ENCODE measurements at places on chromosomes 16 and 17. TPM values are rescaled to one million over a fixed set of nuclear protein-coding genes. Genes with fewer than 3 reads are reported as not detected.
A peak's percentile ranks its signal among the peaks of the same experiment; 100 is the strongest.

DNA sequence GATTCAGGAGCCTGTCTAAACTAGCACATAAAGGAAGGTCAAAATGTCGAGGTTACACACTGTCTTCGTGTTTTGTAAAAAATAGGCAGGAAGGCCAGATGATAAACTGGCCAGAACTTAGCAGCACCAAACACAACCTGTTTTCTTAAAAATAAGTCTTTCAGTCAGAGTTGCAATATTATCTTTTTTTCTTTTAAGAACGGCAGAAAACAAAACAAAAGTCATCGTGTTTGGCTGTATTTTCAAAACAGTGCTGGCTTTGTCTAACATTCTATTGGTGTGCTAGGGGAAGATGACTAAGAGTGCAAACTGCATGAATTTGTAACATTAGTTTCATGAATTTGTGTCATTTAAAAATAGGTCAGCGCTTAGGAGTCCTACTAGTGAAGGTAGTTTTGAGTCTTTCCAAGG lies 5.3 kb downstream of the MAF start:
- no peak for DNase-seq

GRCh38 chr17:78993241-78993956 lies 13.7 kb upstream of the LGALS3BP start:
- peak; percentile 81 for DNase-seq

- DNase-seq = peak; percentile 88
These were observed 1.8 kb downstream of the HSD17B1 start for GRCh38 chr17:42554250-42555121.

DNA sequence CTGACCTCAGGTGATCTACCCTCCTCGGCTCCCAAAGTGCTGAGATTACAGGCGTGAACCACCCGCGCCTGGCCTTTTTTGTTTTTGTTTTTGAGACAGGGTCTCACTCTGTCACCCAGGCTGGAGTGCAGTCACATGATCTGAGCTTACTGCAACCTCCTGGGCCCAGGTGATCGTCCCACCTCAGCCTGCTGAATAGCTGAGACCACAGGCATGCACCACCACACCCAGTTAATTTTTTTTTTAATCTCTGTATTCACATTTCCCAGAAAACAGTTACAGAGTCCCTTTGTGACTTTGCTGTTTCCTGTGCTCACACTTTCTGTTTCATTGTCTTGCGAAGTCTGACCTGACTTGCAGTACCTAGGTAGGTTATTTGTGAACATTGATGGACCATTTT lies 2.7 kb downstream of the CLUAP1 start:
- DNase-seq = no peak

ZFHX3 gene
- polyA plus RNA-seq = 9.4 TPM

GRCh38 chr16:23280483-23280967 lies 21.6 kb upstream of the SCNN1B start:
- DNase-seq = no peak

HELZ gene
- polyA plus RNA-seq = 20.5 TPM

DNA sequence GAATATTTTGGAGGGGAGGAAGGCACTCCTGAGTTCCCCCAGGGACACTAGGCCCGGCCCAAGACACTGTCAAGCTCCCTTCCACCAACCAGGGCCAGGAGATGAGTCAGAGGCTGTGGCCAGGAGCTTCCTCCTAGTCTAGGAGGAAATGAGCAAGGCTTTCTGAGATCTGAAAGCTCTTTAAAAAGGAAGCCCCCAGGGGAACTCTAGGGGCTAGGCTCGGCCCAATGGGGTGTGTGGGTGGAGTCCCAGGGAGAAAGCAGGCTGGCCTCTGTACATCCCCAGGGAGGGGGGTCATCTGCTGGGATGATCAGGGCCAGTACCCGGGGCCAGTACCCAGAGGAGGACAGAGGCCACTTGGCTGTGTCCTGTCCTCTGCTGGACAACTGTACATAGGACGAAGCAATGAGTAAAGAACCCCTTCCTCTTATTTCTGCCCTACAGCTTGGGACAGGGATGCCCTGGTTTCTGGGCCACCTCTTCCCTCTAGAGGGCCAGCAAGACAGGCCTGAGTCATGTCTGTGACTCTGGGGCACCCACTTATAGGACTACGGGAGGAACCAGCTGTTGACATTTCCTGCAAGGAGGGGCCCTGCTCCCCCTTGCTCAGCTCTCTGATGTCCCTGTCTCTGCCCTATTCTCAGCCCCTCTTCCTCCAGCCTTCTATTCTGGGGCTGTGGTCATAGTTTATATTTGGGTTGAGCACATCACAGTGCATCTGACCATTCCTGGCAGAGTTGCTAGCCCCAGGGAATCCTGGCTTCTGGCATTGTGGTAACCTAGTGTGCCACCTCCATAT lies 2.7 kb downstream of the FHOD1 start:
- DNase-seq = peak; percentile 87

DNA sequence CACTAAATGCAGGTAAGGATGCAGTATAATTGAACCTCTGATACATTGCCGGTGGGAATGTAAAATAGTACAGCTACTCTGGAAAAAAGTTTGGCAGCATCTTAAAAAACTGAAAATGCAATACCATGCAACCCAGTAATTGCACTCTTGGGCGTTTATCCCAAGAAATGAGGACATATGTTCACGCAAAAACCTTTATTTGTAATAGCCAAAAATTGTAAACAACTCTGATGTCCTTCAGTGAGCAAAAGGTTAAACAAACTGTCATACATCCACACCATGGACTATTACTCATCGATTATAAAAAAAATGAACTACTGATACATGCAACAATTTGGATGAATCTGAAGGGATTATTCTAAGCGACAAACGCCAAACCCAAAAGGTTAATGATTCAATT lies 16.9 kb downstream of the SYNRG start:
- DNase-seq = no peak

DNA sequence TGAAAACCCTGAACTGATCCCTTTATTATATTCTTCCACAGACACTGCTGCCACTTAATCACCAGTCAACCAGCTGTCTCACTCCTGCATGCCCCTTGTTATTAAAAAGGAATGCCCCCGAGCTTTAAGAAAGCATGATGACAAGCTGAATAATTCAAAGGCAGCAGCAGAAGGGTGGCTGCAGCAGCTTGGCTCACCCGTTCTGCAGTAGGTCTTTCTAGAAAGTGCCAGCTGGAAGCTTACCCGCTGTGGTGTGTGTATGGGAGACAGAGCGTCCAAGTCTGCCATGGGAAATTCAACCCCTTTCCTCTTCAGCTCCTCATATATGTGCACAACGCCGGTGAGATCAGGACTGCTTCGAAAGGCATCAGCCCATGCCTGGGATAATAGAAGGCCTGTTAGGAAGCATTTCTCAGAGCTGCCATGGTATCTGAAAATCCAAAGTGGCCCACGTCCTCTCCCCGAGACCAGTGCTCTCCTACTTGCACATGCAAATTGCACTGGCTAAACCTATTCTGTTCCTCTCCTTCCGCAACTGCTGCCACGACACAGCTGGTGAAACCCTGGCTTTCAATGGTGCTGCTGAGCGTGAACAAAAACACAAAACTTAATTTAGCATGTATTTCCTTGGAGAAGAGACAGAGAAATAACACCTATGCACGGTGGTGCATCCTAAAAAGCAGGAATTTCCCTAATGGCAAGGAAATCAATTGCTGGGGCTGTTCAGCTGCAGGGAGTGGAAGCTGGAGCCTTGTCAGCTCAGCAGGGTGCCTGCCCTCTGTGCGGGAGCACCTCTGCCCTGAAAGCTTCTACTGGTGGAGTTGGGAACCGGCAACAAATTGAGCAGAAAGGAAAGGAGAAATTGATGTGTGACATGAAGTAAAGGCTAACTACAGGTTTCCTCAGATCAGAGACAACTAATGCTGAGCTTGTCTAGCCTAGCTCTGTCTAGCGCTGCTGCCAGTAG lies 47.9 kb upstream of the SREBF1 start:
- DNase-seq = no peak

GDPD1 gene
- 0.54 TPM for polyA plus RNA-seq

- DNase-seq = no peak
These were observed 49.7 kb downstream of the NTN1 start for GRCh38 chr17:9071016-9071415.

DNA sequence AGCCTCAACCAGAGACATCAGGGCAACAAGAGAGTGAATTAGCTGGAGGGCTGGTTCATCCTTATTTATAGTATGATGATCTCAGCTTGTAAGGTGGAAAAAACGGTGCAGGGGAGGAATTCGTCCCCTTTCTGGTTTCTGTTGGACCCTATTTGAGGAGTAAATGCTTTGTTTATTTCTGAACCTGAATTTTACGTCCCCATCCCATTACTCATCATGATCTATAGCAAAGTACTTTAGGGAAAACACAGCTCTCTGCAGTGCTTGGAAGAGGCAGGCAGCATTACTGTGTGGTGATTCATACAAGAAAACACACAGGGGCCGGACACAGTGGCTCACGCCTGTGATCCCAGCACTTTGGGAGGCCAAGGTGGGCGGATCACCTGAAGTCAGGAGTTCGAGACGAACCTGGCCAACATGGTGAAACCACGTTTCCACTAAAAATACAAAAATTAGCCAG lies 8.0 kb upstream of the VAT1L start:
- peak; percentile 65 for DNase-seq

AIPL1 gene
- not detected for polyA plus RNA-seq

ALDOC gene
- polyA plus RNA-seq = 18.7 TPM

- peak; percentile 90 for DNase-seq
These were observed 1.5 kb downstream of the TNFRSF12A start for GRCh38 chr16:3021449-3022207.

DNA sequence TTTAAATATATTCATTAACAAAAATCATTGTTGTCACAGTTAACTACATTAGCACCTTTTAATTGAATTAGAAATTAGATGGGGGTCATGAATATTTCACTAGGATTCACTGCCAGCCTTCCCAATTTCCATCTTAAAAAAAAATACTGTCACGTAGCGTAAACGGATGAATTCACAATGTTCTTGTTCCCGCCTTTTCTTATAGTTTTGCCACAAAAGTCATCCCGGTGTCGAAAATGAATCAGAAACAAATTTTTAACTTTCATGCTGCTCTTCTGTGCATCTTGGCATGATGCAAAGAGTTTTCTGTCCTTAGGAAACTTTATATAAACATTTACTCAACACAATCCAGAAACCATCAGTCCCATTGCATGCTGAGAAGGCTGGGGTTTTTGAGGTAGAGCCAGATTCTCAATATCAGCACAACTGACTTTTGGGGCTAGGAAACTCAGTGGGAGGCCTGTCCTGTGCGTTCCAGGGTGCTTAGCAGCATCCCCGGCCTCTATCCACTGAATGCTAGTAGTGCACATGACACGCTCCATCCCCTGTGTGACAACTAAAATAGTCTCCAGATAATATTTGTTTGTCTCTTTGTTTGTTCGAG lies 252.9 kb upstream of the XYLT1 start:
- DNase-seq = no peak

PABPN1L gene
- polyA plus RNA-seq = 1.6 TPM

DNA sequence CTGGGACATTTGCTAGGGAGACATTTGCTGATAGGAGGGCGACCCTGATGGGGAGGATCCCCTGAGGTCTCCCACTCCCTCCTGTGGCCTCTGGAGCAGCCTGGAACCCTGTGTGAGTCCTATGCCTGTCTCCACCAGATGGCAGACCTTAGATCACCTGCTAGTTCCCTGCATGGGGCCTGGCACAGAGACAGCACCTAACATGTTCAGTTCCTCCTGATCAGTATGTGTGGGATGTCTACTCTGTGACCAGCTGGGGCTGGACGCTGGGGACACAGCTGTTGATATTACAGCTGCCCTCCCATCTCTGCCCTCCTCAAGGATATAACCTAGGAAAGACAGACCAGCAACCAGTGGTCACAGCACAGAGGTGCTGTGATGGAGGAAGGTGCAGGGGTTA lies 1.1 kb upstream of the ADCY7 start:
- DNase-seq = no peak

DNA sequence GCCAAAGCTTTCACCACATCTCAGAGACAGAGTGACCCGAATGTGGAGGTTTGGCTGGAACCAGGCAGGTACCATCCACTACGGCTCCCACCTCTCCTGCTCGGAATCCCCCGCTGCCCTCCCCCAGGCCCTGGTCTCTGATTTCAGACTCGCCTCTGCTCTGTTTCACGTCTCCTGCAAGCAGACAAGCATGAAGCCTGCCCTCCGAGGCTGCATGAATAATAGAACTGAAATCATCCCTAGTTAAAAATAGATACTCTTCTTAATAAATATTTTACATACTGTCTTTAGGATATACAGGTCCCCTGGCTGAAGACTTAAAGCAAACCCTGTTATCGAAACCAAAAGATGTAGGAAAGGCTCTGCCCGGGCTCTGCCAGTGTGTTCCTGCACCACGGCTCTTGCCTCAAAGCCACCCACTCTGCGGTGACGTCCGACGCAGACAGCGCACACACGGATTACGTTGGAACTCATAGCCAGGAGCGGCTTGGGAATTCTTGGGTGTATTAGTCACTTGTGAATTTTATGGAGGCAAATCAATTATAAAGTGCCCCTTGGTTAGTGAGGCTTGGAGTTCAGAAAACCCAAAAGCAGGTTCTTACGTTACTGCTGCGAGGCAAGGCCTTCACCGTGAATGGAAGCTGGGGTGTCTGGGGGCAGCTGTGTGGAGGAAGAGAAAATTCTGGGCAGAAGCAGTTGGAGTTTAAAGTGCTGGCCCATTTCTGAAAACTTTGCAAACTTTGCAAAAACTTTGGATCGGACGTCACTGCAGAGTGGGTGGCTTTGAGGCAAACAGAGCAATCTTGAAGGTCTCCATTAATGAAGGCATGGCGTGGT lies 25.6 kb upstream of the NPTX1 start:
- no peak for DNase-seq

- DNase-seq = no peak
These were observed 46.4 kb upstream of the ENPP7 start for GRCh38 chr17:79684132-79684985.

GRCh38 chr17:16935786-16936185 lies 36.1 kb downstream of the TNFRSF13B start:
- DNase-seq = no peak

DNA sequence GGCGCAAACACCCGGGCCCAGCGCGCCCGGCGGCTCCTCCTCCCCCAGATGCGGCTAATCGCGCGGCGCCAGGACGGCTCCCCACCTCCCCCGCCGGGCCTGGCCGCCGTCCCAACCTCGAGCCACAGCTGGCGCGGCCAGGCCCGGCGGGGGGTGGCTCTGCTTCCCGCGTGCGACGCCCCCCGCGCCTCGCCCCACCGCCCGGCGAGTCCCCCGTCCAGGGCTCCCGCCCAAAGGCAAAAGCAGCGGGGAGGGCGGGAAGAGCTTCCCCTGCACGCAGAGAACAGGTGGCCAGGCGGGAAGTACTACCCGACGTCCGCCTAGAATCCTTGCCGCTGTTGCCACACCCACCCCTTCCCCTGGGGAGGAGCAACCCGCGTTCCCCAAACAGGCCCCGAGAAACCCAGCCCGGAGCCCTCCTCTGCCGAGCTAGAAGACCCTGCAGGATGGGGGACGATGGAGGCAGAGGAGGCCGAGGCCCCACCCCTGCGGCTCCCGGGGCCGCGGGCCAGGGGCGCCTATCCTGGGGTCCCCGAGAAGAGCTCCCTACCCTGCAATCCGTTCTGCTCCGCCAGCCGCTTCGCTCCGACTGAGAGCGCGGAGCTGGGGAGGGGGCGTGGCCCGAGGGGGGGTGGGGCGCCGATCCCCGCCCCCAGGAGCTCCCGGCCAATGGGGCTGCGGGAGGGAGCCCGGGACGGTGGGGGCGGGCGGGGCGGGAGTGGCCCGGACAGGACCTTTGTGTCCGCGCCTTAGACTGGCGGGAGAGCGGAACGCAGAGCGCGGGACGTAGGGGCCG lies at the start of gene CARHSP1:
Gene CARHSP1 (minus strand): TSS at position 591 of the 796 bp plus-strand sequence. CDS start 9,678 bp downstream, outside the sequence.
- peak; percentile 85 for DNase-seq

TNRC6A gene
- 38.7 TPM for polyA plus RNA-seq

Data from adrenal gland (tissue), 19 donors.